ENCODE measurements at places on chromosomes 3 and 15.

GRCh38 chr3:143613226-143613625, 235.0 kb downstream of the SLC9A9 start:
- no peak for DNase-seq

- no peak for DNase-seq
These were observed 46.7 kb upstream of the CBLB start for GRCh38 chr3:105915524-105915923.

- DNase-seq, result no peak
These were observed 17.6 kb downstream of the KLF13 start for GRCh38 chr15:31344266-31344665.

DNA sequence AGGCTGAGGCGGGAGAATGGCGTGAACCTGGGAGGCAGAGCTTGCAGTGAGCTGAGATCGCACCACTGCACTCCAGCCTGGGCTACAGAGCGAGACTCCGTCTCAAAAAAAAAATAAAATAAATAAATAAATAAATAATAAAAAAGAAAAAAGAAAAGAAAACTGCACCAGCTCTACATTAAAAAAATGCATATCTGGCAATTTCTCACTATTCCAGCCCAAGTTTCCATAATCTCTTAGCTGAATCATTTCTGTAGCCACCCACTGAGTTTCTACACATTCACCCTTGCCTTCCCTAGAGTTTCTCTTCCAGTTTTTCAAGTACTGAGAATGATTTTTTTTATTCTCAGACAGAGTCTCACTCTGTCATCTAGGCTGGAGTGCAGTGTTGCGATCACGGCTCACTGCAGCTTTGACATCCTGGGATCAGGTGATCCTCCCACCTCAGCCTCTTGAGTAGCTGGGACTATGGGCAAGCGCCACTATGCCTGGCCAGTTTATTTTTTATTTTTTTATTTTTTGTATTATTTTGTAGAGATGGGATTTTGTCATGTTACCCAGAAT, 24.5 kb upstream of the SLC7A14 start:
- no peak for DNase-seq

DNA sequence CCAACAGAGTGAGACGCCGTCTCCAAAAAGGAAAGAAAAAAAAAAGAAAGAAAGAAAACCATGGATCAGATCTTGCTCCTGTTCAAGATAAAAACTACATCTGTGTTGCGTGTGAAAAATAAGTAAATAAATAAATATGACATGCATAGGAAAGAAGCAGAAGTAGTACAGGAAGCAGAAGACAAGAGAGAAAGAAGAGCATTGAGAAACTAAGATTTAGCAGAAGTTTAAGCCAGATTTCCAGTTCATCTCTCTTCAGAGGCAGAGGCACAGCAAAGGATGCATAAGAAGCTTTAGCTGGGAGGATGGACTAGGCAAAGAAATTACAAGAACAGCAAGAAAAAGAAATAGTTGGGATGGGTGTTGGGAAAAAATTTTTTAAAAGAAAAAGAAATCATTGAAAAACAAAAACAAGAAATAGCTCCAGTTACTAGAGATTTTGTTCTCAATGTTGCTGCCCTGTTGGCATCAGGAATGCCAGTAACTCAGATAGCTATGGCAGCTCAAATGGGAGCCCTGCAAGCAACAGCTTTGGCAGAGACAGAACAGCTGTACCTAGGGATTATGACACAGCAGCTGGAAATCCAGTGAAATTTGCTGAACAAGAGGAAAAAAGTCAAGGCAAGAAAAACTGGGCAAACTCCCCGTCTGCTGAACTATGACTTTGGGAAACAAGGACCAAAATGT, 17.3 kb downstream of the AP3S2 start:
- no peak for DNase-seq

DNA sequence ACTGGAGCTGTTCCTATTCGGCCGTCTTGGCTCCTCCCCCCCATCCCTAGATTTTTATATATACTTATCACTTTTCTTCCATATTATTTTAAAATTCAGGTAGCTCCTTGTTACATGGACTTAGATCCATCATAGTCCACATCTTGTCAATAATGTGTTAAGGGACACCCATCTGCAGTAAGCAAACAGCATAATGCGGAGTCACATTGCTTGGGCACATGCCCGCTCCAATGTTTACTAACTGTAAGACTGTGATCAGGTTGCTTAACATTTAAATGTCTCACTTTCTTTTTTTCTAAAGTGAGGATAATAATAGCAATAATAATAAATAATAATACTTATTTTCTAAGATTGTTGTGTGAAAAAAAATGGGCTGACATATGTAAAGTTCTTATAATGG, 303.2 kb upstream of the SOX14 start:
- DNase-seq, result no peak

DNA sequence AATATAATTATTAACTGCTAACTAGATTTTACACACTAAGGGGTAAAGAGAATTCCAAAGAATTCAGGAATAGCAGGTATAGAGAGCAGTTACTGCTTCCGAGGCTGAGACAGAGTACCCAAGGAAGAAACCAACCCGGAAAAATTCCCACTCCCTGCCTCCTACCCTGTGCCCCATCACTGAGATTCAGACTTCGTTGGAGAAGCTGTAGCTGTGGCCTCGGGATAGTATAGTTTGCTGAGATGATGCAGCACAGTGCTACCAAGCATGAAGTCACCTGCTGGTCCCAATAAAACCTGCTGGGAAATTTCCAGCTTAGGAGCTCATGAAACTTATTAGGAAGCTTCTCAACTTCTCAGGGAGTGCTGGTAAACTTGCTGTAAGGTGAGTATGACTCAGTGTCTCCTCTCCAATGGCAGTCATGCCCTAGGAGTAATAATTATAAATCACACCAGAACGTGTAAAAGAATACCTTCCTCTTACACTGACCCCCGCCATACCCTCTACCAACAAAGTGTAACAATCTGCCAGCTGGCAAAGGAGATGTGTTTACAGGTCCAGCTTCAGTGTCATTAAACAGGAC, 215.2 kb upstream of the ROBO2 start:
- no peak for DNase-seq

GRCh38 chr15:28096670-28097431, 2.3 kb downstream of the OCA2 start:
- no peak for DNase-seq

- no peak for DNase-seq
These were observed 17.6 kb downstream of the RLBP1 start for GRCh38 chr15:89203705-89204273.

DNA sequence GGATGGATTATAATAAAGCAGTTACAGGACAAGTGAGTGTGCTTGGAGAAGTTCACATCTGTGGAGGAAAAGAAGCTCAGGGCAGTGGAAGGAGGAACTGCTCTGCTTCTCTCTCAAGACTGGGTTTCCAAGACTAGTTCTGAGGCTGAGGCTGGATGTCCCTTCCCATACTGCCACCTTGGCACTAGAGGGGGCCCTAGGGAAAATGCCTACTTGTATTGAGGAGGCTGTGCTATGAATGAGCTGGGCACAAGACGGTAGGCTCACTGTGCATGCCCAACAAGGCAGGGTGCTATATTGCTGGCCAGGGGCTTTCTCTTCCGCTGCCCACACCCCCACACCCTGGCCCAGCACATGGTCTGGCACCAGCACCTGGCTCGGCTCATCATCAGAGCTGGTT, 65.2 kb downstream of the SLCO2A1 start:
- no peak for DNase-seq

DNA sequence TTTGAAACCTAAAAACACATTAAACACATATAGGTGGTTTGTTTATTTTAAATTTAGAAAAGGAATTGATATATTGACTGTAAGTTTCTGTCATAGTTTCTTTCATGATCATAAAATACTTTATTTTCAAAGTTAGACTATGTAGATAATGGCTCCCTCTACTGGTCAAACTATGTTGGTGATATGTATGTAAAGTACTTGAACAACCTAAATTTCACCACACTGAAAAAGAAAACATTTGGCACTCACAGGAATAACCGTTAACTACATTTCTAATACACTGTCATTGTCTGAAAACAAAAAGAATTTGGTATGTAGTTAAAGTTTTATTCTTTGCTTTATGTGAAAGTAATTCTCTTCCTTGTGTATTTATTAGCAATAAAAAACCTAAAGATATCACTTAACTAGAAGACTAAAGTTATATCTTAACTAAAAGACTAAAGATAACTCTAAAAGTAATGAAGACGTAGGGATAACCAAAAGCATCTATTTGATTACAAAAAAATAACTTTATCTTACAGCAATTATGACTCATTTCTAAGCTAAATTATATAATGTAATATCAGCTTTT, 427.5 kb downstream of the VGLL3 start:
- peak; percentile 28 for DNase-seq

- no peak for DNase-seq
These were observed 29.7 kb upstream of the LHFPL4 start for GRCh38 chr3:9583371-9583770.

- no peak for DNase-seq
These were observed 33.6 kb downstream of the EAF1 start for GRCh38 chr3:15460891-15461531.

GRCh38 chr3:156509189-156510174, 45.4 kb downstream of the SSR3 start:
- DNase-seq, result peak; percentile 63

- DNase-seq, result no peak
These were observed 9.1 kb downstream of the SEMA6D start for GRCh38 chr15:47726399-47726823.

DNA sequence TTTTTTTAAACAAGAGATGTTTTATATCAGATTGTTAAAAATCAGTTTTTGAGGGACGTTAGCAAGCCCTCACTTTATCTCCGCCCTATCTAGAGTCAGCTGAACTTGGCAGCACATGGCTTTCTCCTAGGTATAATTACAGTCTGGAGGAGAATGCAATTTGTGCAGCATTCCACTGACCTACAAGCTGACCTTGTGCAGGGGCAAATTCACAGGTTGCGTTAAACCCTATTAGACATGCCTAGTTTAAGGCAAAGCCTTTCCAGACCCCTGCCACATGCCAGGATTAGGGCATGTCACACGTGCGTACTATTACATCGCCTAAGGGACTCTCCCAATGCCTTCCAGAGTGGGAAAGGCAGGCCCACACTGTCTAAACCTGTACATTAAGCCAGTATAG, 224.0 kb downstream of the GREM1 start:
- DNase-seq, result no peak

GRCh38 chr15:78018946-78019644, 58.4 kb downstream of the TBC1D2B start:
- DNase-seq, result no peak

- no peak for DNase-seq
These were observed 406.9 kb downstream of the TIGIT start for GRCh38 chr3:114700637-114701234.

DNA sequence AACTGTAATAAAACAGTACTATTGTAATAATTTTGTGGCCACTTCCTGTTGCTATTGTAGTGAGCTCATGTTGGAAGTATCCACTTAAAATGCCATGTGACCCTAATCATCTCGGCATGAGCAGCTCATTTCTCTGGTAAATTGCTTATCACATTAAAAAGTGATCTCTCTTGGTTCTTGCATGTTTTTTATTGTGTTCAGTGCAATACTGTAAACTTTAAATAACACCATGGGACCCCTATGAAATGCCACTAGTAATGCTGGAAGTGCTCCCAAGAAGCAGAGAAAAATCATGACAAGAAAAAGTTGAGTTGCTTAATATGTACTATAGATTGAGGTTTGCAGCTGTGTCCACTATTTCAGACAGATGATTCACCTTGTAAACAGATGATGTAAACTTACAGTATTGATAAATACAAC, 45.6 kb downstream of the NMD3 start:
- DNase-seq, result no peak

DNA sequence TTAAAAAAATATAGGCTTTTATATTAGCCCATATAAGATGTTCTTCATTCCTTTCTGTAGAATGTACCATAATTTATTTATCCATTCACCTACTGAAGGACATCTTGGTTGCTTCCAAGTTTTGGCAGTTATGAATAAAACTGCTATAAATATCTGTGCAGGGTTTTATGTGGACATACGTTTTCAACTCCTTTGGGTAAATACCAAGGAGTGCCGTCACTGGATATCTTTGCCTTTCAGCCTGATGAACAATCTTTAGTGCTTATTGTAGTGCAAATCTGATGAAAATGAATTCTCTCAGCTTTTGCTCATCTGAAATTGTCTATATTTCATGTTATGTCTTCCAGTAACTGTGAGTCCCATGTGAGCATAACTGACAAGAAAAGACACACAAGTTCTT, 26.6 kb upstream of the BLM start:
- no peak for DNase-seq

DNA sequence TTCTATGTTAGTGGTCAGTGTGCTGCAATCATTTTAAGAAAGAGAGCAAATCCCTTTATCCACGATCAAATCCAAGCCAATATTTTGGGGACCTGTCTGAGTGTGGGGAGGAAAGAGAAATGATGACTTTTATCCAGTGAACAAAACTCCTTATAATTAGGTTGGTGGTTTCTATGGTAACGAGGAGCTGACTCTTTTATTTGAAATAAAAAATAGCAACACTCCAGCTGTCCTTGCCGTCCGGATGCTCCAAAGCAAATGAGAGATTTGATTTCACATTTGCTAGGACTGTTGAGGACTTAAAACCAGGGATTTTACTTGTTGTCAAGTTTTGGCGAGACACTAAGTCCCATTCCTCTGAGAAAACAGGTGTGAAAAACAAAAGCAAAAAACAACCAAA, 154.0 kb upstream of the PRICKLE2 start:
- DNase-seq, result no peak

DNA sequence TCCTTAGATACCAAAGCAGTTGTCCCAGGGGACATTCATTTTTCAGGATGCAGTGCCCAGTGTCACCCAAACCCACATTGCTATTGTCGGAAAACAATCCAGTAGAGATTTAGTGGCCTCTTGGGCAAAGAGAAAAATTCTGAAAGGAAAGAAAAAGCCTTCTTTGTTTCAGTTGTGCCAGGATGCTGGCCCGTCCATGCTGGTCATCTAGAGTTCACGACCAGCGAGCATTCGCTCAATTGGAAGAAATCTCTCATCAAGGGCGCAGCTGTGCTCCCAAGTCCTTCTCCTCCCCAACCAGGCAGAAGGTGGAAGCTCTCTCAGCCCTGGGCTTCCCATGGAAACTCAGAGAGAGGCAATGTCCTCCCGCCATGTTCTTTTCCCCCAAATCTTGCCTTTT, 123.7 kb downstream of the MTHFS start:
- DNase-seq, result no peak

GRCh38 chr15:90074916-90075315, 27.4 kb downstream of the IDH2 start:
- DNase-seq, result no peak

DNA sequence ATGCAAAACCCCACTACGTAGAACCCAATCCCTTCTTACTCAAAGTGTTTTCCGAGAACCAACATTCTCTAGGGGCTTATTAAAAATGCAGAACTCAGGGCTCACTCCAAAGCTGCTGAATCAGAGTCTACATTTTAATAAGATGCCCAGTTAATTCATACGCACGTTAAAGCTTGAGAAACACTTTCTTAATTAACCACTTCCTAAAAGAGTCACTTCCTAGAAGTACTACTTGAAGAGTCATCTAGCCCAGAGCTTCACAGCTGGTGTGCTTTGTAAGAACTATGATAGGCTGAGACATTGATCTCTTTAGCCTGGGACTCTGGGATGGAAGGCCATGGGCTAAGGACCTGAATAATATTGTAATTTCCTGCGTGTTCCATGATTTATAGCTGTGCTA, 9.0 kb downstream of the COL6A5 start:
- no peak for DNase-seq

GRCh38 chr3:40292637-40293349, 16.7 kb upstream of the EIF1B start:
- DNase-seq, result no peak

Measured in NCI-H1436 (cell line).